ENCODE measurements at places on chromosomes 16 and 17.

DNA sequence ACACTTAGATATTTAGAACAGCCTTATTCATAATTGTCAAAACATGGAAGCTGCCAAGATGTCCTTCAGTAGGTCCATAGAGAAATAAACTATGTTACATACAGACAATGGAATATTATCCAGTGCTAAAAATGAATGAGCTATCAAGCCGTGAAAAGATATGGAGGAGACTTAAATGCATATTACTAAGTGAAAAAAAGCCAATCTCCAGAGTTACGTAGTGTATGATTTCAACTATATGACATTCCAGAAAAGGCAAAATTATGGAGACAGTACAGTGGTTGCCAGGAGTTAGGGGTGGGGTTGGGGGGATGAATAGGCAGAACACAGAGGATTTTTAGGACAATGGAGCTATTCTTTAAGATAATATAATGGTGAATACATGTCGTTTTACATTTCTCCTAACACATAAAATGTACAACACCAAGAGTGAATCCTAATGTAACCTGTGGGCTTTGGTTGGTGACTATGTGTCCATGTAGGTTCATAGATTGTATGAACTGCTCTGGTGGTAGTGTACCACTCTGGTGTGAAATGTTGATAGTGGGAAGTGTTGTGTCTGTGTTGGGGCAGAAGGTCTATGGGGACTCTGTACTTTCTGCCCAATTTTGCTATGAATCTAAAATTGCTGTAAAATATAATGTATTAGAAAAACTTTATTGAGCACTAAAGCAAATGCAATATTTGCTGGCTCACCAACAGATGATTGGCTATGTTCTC, 122.6 kb downstream of the USP22 start:
- DNase-seq, result no peak

- DNase-seq, result no peak
Observed at GRCh38 chr16:1451702-1452392, 7.5 kb upstream of the CCDC154 start.

- DNase-seq, result no peak
Observed at GRCh38 chr17:45902892-45903346, 8.6 kb downstream of the MAPT start.

- peak; percentile 57 for DNase-seq
Observed at GRCh38 chr17:68089881-68090280, 54.3 kb downstream of the KPNA2 start.

GRCh38 chr17:47857551-47858455, 6.8 kb upstream of the SP6 start:
- DNase-seq, result no peak

- peak; percentile 82 for DNase-seq
Observed at GRCh38 chr16:4505356-4506147, 29.4 kb downstream of the HMOX2 start.

DNA sequence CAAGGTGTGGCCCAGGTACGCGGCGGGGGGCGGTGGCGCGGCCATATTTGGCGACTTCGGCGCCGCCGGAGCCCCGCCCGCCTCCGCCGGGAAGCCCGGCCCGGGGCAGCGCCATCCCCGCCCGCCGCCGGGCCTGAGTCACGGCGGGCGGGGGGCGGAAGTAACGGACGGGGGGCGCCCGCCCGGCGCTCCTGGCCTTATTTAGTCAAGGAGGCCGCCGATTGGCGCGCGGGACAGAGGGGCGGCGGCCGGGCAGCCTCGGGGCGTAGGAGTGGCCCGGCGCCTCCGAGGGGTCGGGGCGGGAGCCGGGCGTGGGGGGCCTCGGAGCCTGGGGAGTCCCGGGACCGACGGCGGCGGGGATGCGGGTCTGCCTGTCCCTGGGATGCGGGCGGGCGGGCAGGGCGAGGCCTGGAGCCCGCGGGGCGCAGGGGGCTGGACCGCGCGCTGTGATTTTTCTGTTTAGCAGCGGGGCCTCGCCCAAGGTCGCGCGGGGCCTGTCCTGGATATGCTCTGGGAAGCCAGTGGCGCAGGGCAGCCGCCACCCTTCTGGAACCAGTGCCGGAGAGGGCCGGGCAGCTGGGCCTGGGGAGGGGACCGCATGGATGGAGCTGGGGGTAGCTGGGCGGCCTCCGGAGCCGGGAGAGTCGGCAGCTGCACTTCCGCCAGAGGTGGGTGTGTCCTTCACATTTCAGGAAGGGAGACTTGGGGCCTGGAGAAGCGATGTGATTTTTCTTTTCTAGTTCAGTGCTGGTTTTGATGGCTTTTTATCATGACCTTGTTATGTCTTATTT, 2.3 kb upstream of the ACTG1 start:
- DNase-seq, result peak; percentile 76

- DNase-seq, result peak; percentile 21
Observed at GRCh38 chr17:51128076-51128475, 7.4 kb upstream of the SPAG9 start.

- DNase-seq, result peak; percentile 27
Observed at GRCh38 chr17:50501054-50501453, 7.2 kb upstream of the MYCBPAP start.
